ENCODE measurements at places on chromosomes 7 and 10.

DNA sequence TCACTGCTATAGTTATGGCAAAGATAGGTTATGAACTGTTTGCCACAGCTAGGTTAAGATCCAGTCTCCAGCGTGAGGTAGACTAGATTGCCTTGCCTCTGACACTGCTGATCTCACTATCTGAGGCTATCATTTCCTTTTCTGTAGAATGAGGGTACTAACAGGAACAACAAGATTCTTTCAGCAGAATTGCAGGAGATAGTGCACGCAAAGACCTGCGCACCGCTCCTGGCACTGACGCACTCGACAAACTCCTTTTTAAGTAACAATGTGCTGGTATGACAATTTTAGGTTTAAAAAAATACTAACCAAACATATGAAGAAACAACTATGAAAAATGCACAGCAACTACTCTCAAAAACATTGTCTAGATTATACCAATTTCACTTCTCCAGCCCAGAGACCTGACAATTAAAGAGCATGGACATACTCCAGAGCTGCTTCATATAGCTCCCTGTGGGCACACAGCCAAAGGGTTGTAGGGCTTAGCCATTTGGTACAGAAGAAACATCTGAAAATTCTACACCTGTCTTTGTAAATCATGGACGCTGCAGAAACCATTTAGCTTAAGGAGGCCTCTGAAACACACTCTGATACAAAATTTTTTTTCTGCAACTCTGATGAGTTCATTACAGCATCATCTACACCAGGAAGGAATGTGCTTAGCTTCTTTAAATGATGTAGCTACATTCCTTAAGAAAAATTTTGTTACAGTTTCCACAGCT is 7.8 kb downstream of the ADAM12 start:
- DNase-seq: no peak

DNA sequence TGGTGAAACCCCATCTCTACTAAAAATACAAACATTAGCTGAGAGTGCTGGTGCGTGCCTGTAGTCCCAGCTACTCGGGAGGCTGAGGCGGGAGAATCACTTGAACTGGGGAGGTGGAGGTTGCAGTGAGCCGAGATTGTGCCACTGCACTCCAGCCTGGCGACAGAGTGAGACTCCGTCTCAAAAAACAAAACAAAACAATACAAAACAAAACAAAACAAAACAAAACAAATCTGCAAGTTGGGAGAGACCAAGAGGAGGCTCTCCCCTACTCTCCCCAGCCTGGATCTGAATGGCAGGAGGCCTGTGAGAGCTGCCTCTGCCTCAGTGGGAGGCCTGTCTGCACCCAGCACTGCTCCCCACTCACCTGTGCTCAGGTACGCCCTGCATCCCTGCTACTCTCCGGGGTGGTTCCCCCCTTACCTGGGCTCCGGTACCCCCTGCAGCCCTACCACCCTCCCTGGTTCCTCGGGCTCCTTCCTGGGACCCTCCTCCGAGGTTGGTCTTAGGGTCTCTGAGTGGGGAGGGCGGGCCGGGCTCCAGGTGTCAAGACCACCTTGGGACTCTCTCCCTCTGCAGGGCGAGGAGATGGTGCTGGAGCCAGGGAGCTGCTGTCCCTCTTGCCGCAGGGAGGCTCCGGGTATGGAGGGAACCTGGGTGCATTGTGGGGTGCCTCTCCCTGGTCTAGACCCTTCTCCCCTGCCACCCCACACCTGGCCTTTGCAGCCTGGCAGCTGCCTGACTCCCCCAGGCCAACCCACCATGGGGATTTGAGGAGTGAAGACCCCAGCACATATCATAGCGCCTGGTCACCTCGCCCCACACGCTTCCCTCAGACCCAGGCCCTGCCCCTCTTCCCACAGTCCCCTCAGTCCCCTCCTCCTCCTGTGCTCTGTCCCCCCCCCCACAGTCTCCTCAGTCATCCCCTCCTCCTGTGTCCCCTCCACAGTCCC is 9.5 kb upstream of the ZNF862 start:
- DNase-seq: no peak

- no peak for DNase-seq
Measured at GRCh38 chr10:12566161-12567115, 217.1 kb downstream of the CAMK1D start.

- DNase-seq: no peak
Measured at GRCh38 chr7:54837168-54837567, 78.2 kb upstream of the SEC61G start.

DNA sequence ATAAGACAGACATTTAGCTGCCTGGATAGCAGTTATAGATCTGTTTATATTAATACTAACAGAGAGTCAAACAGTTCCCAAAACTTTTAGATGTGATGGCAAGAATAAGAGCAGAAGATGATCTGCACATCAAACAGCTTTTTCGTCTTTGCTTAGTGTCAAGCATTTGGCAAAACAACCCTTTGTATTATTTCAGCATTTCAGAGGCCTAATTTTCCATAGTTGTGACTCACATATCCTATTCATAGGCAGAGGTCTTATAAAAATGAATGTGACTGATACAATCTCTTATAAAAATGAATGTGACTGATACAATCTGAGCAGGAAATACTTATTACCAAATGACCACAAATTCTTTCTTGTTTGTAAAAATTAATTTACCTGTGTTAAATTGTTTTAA is 71.2 kb downstream of the LRRTM3 start:
- no peak for DNase-seq

DNA sequence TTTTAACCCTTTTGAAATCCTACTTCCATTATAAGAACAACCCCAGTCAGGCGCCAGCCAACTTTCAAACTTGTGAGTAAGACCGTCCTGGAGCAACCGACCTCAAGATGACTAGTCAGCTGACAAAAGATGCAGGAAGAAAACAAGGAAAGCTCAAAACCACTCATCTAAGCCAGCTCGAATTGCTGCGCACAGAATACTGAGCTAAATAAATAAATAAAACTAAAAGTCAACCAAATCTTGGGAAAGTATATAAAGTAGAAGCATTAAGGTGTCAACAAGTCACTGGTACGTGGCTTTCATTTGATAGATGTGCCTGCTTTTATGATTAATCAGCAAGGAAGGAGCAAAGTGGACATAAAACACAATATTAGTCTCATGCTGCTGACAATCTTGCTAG is 1269.8 kb downstream of the XPNPEP1 start:
- DNase-seq: no peak

GRCh38 chr10:88074971-88075370 is 211.5 kb downstream of the PTEN start:
- no peak for DNase-seq

DNA sequence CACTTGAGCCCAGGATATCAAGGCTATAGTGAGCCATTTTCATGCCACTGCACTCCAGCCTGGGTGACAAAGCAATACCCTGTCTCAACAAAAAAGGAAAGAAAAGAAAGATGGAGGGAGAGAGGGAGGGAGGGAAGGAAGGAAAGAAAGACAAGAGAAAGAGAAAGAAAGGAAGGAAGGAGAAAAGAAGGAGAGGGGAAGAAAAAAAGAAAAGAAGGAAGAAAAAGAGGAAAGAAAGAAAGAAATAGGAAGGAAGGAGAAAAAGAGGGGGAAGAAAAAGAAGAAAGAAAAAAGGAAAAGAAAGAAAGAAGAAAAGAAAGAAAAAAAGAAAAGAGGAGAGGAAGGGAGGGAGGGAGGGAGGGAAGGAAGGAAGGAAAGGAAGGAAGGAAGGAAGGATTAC is 321.5 kb upstream of the CNTNAP2 start:
- DNase-seq: no peak

DNA sequence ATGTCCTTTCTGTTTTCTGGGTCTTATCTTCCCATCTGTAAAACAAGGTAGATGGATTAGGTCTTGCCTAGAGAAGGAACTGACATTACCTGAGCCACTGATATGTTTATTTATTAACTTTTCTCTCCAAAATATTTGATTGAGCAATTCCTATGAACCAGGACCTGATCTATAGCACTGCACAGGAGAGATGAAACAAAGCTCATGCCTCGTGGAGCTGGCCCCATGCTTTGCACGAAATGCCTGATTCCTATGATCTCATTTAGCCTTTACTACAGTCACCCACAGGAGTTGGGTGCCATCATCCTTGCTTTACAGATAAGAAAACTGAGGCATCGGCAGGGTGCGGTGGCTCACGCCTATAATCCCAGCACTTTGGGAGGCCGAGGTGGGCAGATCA is 48.2 kb upstream of the ZMIZ1 start:
- no peak for DNase-seq

- DNase-seq: no peak
Measured at GRCh38 chr10:76729841-76730487, 907.6 kb downstream of the KCNMA1 start.

DNA sequence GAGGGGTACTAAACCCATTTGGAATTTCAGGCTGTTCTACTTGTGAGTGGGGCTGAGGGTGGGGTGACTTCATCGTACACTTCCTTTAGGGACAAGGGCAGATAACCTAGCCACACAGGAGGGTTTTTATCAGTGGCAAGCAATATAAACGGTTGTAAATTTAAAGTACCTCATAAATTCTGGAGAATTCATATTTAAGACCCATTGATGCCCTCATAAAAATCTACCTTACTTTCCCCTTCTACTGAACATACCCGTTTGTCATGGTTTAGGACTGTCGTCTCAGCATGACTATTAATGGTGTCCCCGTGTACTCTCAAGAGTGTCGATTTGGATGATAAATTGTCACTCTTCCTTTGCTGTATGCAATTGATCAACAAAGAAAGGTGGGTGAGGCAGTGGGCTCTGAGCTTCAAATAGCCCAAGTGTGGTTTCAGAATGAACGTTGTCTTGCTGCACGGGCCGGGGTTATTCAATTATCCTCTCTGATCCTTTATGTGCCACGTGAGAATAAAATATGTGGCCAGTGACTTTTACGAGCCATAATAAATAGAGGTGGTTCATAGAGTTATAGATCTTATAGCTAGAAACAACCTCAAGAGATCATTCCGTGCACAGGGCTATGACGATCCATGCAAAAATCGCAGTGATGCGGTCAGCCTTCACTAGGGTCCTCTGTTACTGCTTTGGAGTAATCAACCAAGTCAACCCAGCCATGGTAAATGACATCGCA is 82.2 kb downstream of the FAM107B start:
- no peak for DNase-seq
